ENCODE measurements at places on chromosomes 7 and 10.

DNA sequence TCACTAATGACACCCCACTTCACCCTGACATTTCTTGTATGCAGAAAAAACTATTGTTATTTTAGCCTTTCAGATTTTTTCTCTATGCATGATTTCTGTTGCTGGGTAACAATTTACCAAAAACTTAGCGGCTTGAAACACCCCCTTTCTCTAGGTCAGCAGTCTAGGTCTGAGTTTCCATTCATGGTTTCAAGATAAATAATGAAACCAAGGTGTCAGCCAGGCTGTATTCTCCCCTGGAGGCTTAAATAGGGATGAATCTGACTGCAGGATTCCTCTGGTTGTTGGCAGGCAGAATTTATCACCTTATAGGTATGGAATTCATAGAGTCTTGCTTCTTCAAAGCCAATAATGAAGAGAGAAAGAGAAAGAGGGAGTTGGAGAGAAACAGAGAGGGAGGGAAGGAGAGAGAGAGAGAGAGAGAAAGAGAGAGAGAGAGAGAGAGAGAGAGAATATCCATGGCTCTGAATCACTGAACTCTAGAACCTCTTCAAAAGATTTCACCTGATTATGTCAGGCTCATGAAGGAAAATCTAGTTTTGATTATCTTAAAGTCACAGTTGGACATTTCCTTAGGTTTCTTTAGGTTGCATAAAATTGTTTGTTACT lies 1224.6 kb upstream of the LRRTM3 start:
- DNase-seq: no peak

DNA sequence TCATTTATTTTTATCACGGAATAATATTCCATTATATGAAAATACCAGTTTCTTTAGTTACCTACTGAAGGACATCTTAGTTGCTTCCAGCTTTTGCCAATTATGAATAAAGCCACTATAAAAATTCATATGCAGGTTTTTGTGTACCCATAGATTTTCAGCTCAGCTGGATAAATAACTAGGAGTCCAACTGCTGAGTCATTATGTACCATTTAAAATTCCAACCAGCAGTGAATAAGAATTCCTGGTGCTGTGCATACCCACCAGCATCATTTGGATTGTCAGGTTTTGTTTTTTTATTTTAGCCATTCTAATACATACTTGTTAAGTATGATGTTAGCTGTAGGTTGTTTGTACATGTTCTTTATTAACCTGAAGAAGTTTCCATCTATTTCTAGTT lies 14.5 kb downstream of the FAM24B start:
- peak; percentile 6 for DNase-seq

DNA sequence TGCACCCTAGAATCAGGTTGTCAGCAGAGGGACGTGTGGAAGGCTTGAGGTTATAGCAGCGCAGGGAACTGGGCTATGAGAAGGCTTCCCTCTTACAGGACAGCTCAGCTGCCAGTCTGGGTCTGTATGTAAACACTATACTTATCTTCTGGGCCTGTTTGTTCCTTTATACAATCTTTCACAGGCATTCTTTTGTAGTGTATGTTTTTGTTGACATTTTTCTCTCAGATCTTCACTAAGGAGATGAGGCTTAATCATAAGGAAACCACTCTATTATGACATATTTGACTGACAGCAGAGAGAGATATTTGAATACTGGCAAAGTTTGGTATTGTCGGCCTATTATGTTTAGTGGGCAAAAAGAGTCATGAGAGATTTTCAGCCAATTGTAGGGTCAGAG lies 929 bp downstream of the GBF1 start:
- no peak for DNase-seq

GRCh38 chr10:2494399-2494798 lies 572.9 kb upstream of the PFKP start:
- no peak for DNase-seq

GRCh38 chr10:49616421-49617101 lies 2.7 kb downstream of the CHAT start:
- DNase-seq: no peak

DNA sequence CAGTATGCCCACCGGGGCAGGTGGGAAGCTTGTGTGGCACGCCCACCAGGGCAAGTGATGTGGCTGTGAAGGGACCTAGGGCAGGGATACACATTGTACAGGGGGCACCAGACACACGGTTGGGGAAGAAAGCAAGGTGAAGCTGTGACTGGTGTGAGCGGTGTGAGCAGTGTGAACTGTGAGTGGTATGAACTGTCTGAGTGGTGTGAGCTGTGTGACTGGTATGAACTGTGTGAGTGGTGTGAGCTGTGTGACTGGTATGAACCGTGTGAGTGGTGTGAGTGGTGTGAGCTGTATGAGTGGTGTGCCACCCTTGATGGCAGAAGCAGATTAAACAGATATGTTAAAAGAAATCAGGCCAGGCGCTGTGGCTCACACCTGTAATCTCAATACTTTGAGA lies 48.1 kb downstream of the DPYSL4 start:
- DNase-seq: no peak

- no peak for DNase-seq
These were observed 70.2 kb downstream of the ZRANB1 start for GRCh38 chr10:125011926-125012705.

All from H54 (cell line).